ENCODE measurements at places on chromosomes 11 and 22. TPM values are rescaled to one million over a fixed set of nuclear protein-coding genes. Genes with fewer than 3 reads are reported as not detected.

NAV2 gene
- total RNA-seq: 42.3 TPM

SHISAL1 gene
- 4.3 TPM for total RNA-seq

- no peaks in the 10 kb centered on the region for H3K27me3 ChIP-seq
- H3K4me1 ChIP-seq: no peaks in the 10 kb centered on the region
- no peak overlapping the region for H3K27ac ChIP-seq
- H3K4me3 ChIP-seq: no peak overlapping the region
- DNase-seq: no peak
Measured at GRCh38 chr11:20261526-20261925, 101.3 kb upstream of the DBX1 start.

DNA sequence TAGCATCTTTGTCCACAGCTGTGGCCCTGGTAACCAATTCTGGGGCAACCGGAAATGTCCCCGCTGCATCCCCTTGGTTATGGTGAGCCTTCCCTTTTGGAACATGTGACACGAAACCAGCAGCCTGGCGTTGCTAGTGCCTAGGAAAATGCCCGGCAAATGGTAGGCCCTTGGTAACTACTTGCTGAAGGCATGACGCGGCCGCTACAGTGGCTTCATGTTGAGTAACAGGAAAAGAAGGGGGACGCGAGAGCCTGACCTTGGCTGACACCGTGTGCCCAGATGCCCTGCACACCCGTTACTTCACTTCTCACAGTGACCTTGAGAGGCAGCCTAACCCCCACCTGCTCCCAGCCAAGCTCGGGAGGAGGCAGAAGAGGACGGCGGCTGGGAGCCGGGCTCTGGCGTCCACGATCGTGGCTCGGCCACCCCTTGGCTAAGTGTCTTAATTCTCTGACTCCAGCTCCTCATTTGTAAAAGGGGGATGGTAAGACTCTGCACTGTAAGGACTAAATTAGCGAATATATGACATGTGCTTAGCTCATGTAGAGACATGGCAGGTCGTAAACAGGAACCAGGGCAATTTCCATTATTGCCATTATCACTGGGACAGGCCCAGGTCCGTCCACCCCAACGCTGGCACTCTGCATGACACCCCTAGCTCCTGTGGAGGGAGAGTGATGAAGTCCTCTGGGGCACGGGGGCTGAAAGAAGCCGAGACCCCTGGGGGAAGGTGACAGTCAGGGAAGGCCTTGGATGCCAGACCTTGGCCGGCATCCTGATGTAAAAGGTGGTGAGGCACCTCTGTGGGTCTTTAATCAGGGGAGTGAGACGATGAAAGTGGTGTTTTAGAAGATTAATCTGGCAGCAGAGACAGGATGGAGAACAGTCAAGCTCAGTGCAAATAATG is 18.9 kb downstream of the IFT27 start:
- no peak overlapping the region for H3K27ac ChIP-seq
- H3K36me3 ChIP-seq: no peaks in the 10 kb centered on the region
- no peaks in the 10 kb centered on the region for H3K27me3 ChIP-seq
- H3K4me3 ChIP-seq: no peak overlapping the region
- no peak for DNase-seq
- H3K4me1 ChIP-seq: no peaks in the 10 kb centered on the region

GRCh38 chr11:6315811-6316425 is 4.4 kb downstream of the CAVIN3 start:
- peaks cover 17% of the 10 kb centered on the region for H3K4me1 ChIP-seq
- no peak overlapping the region for H3K4me3 ChIP-seq
- H3K27ac ChIP-seq: no peak overlapping the region
- peak; percentile 91 for DNase-seq
- H3K27me3 ChIP-seq: peaks cover 23% of the 10 kb centered on the region

DNA sequence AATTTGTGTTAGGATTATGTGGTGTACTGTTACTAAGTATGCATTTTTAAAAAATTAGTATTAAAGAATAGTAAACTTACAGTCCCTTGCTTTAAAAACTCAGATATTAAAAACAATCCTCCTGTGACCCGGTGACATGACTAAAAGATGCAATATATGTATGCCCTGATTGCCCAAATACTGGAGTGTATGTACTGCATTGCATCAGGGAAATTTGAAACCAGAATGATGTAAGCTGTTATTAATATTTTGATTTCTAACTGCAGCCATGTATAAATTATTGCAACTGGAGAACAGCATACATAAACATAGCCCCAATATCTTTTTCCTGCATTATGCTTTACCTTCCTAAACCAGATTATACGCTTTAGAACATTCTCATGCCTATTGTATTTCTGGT is 3.7 kb upstream of the HSPA8 start:
- H3K27ac ChIP-seq: no peak overlapping the region
- DNase-seq: no peak
- H3K36me3 ChIP-seq: peaks cover 6% of the 10 kb centered on the region
- peaks cover 37% of the 10 kb centered on the region for H3K4me1 ChIP-seq
- H3K27me3 ChIP-seq: no peaks in the 10 kb centered on the region
- no peak overlapping the region for H3K4me3 ChIP-seq

GRCh38 chr11:26951809-26952515 is 42.0 kb upstream of the FIBIN start:
- peak overlapping the region; percentile 48 for H3K27ac ChIP-seq
- DNase-seq: peak; percentile 37
- no peaks in the 10 kb centered on the region for H3K27me3 ChIP-seq
- H3K4me1 ChIP-seq: peaks cover 24% of the 10 kb centered on the region
